ENCODE measurements at places on chromosomes 11 and 22. TPM values are rescaled to one million over a fixed set of nuclear protein-coding genes. Genes with fewer than 3 reads are reported as not detected.

The NDUFV1 gene
- total RNA-seq, result 166 TPM

The LMNTD2 gene
- 0.90 TPM for total RNA-seq

The ANGPTL5 gene
- total RNA-seq, result not detected

The MYBPC3 gene
- total RNA-seq, result not detected

The VWCE gene
- total RNA-seq, result 3.3 TPM

The CLMP gene
- under 0.01 TPM for total RNA-seq

The TENM4 gene
- total RNA-seq, result 0.13 TPM

The GGTLC3 gene
- not detected for total RNA-seq

The TREH gene
- not detected for total RNA-seq

The UBQLNL gene
- total RNA-seq, result not detected

The MRE11 gene
- total RNA-seq, result 9.6 TPM

The SMTN gene
- 160 TPM for total RNA-seq

GRCh38 chr11:57530215-57530595 is 349 bp downstream of the TIMM10 start:
- no peak for DNase-seq

DNA sequence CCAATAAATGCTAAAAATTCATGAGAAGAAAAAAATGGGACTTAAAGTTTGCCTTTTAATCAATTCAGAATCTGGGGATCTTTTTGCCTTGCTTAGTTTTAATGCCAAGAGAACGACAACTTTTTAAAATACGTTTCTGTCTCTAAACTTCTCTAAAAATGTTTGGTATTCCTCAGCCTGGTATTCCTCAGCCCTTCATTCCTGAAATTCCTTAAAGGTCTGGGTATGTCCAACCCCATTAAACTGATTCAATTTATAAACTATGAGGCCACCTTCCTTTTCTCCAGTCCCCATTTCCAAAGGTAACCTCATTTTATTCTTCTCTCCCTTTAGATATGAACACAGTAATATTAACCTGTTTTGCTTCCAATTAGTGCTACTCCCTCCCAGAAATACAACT is 16.6 kb downstream of the POLA2 start:
- DNase-seq, result no peak

DNA sequence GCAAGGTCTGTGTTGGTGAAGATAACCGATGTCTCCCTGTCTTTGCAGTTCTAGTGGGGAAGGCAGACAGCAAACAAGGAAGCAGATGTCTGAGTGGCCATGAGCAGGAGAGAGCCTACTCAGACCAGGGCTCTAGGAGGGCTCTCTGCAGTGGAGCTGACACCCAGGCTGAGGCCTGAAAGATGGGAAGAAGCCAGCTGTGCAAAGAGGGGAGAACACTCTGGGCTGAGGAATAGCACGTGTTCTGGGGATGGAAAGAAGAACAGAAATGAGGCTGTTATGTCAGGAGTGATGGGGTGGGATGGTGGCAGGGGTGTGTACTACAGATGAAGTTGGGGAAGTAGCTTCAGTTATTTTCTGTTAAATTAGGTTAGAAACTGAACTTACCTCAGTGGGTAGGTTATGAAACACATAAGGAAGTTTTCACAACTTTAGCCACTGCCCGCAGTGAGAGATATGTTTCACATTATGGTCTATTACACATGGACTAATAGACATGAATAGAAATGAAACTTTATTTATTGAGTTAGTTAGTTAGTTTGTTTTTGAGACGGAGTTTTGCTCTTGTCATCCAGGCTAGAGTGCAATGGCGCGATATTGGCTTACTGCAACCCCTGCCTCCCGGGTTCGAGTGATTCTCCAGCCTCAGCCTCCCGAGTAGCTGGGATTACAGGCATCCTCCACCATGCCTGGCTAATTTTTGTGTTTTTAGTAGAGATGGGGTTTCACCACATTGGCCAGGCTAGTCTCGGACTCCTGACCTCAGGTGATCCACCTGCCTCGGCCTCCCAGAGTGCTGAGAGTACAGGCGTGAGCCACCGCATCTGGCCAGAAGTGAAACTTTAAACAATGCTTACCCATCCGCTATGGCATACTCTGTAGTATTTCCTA is 7.8 kb downstream of the DCPS start:
- DNase-seq, result no peak

GRCh38 chr11:69395287-69395686 is 86.2 kb upstream of the LINC01488 start:
- DNase-seq, result no peak

- DNase-seq, result no peak
These were observed 211.7 kb downstream of the FAM76B start for GRCh38 chr11:95577716-95578460.

GRCh38 chr11:99419991-99420390 is 399.2 kb downstream of the CNTN5 start:
- DNase-seq, result no peak

DNA sequence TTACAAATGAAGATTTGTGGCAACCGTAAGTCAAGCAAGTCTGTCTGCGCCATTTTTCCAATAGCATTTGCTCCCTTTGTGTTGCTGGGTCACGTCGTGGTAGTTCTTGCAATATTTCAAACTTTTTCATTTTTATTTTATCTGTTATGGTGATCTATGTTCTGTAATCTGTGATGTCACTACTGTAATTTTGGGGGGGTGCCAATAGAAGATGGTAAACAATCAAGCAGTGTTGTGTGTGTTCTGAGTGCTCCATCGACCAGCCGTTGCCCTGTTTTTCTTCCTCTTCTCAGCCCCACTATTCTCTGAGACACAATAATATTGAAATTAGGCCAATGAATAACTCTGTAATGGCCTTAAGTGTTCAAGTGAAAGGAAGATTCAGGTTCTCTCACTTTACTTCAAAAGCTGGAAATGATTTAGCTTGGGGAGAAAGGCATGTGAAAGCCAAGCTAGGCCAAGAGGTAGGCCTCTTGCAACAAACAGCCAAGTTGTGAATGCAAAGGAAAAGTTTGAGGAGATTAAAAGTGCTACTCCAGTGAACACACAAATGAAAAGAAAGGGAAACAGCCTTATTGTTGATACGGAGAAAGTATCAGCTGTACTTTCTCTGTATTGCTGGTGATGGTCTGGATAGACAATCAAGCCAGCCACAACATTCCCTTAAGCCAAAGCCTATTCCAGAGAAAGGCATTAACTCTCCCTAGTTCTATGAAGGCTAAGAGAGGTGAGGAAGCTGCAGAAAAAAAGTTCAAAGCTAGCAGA is 7.5 kb downstream of the ZC3H12C start:
- no peak for DNase-seq

- no peak for DNase-seq
These were observed 9.0 kb upstream of the DRD2 start for GRCh38 chr11:113484223-113484622.

DNA sequence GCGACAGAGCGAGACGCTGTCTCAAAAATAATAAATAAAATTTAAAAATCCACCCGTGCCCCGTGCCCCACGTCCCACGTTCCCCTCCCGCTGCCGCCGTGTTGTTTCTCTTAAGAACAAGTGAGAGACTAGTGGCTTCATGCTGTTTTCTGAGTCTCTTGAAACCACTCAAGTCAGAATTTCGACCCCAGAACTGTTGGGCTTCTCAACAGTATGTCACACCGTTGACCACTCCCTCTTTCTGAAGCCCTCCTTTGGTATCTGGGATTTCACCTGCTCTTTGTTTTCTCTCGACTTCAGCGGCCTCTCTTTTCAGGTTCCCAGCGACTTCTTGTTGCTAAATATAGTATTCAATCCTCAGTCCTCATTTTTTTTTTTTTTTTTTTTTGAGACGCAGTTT is 974 bp downstream of the PPIL2 start:
- DNase-seq, result no peak

- peak; percentile 59 for DNase-seq
These were observed 533.9 kb upstream of the CCDC90B start for GRCh38 chr11:83819931-83820549.

- no peak for DNase-seq
These were observed 4.0 kb upstream of the SCN4B start for GRCh38 chr11:118156531-118157185.

GRCh38 chr11:1530686-1531448 is 41.2 kb downstream of the DUSP8 start:
- no peak for DNase-seq

DNA sequence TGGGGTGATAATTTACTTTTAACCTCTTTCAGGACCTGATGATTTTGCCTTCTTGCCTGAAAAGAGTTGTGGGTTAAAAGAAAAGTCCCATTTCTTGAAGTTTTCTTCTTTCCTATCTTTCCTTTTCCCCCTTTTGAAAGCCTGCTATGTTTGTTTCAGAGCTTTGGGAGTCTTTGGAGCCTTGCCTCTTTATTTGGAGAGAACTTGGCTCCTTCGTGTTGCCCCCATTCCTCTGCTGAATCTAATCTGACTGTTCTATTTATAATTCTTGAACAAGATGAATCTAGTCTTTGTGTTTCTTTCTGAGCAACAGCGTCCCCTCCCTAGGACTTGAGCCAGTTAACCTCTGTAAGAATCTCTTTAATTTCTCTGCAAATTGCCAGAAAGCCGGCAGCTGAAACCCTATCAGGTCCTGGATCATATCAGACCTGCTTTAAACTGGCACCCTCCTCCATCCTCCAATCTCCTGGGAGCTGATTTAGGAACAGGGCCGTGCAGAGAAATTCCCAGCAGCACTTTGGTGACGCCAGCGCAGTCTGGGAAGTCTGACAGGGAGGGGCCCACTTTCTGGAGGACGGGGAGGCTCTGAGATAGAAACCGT is 289.1 kb upstream of the SORL1-AS1 start:
- DNase-seq, result no peak

DNA sequence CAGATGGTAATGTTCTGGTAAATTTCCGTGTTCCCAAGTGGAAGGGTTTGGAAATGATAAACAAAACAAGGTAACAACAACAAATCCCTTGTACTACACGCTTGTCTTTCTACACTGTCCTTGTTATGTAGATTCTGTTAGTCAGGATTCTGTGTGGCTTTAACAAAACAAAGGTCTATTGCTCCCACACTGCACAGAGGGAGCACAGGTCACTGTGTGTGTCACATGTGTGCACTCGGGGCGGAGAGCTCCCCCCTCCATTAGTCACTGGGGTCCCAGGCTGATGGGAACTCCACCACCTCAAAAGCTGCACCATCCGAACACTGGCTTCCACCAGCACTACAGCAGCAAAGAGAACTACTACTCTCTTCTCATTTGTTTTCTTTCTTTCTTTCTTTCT is 227.9 kb downstream of the NTM start:
- no peak for DNase-seq

DNA sequence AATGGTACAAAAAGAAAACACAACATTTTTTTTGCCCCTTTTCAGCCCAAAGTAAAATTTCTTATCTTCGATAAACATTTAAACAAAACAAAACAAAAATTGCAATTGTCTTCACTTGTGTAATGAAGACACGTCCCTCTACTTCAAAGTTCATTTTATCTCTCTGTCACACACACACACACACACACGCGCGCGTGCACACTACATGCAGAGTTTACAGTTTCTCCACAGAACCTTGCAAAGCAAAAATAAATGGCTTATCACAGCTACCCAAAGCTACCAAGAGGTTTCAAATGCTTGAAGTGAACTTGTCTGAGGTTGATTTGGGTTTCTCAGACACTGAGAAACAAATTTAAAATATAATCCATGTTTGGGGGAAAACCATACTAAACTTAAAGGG is 72.3 kb downstream of the ETS1 start:
- no peak for DNase-seq

- no peak for DNase-seq
These were observed 59.0 kb downstream of the NCAPD3 start for GRCh38 chr11:134164490-134165370.

- peak; percentile 72 for DNase-seq
These were observed 36.2 kb downstream of the TXN2 start for GRCh38 chr22:36445158-36445668.

DNA sequence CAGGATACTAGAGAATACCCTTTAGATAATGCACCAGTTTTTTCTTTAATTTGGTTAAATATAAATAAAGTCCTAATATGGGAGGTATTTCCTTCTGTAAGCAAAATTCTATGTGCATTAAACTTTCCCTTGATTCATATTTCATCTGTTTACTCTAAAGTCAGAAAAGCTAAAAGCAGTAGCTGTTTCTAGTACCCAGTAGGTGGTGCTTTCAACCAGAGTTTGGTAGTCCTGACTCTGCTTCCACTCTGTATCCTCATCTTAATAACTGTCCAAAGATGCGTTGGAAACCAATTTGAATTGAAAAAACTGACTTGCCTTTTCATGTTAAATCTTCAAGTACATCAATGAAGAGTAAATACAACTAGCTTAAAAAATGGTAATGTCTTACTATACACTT is 1065.2 kb downstream of the JRKL start:
- DNase-seq, result no peak

GRCh38 chr11:25727944-25728343 is 604.0 kb upstream of the ANO3 start:
- DNase-seq, result no peak

DNA sequence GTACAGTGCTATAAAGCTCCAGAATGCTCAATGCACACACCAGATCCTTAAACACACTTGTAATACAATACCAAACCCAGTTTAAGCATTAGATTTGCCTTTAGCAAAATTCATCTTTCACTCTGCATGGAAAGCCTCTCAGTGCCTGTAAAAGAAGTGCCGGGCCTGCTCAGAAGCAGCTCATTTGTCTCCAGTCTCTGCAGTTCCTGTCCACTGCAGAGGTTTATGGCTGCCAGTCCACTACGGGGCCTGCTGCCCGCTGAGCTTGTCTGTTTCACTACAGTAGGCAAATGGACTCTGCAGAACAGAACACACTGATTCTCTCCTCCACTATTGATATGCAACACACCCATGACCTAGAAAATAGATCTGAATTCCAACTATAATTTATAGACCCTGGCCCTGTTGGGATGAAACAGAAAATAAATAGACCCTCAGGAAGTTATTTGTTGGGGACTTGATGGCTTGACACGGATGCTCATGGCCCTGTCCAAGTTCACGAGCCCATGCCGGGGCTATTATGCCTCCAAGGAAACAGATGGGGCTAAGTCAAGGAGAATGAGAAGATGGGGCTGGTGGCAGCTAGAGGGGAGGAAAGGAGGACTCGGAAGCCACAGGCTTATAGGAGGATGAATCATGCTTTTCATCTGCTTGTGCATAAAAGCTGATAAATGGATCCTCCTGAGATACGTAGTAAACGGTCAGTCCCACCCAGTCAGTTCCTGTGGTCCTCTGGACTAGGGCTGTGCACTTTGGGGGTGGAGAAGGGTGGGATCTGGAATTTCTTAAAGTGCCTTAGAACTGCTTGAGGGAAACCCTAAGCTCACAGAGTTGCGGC is 416.8 kb upstream of the TENM4 start:
- no peak for DNase-seq

- DNase-seq, result no peak
These were observed 19.0 kb downstream of the MCAM start for GRCh38 chr11:119297938-119298337.

DNA sequence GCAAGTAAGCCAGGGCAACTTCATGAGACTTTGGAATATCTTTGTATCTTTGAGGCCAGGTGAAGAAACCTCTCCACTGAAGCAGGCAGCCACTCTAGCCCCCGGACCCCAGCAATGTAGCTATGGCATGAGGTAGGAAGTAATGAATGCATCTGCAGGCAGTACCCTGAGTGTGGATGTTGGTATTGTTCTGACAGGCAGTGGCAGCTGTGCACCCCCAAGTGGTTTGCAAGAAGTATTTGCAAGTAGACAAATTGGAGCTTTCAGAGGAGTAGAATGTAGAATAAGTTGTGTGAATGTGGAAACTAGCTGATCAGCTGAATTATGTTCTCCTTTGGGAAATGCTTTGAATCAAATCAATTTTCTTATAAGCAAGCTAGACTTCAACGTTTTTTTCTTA is 194.4 kb upstream of the PGR start:
- DNase-seq, result no peak
